ENCODE measurements at places on chromosomes 16 and 17.

- no peak for DNase-seq
Observed at GRCh38 chr17:38910325-38910724, 15.1 kb upstream of the LASP1NB start.

DNA sequence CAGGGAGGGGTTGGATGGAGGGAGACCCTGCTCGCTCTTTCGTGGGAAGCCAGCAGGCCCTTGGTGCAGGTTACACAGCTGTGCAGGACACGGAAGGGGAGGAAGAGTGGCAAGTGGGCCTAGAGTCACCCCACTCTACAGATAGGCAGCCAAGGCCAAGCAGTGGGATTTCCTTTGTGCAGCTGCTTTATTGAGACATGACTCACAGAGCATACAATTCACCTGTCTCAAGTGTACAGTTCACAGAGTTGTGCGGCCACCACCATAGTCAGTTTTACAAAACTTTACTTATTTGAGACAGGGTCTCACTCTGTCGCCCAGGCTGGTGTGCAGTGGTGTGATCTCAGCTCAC is 91.2 kb upstream of the CIBAR2 start:
- DNase-seq: no peak

- no peak for DNase-seq
Observed at GRCh38 chr16:813204-813915, 12.8 kb upstream of the GNG13 start.

GRCh38 chr16:80058214-80058613 is 457.7 kb upstream of the MAF start:
- no peak for DNase-seq

GRCh38 chr17:32471652-32472051 is 15.1 kb upstream of the CDK5R1 start:
- no peak for DNase-seq

GRCh38 chr17:48835971-48836370 is 5.1 kb downstream of the CALCOCO2 start:
- no peak for DNase-seq

- DNase-seq: no peak
Observed at GRCh38 chr17:81167194-81167524, 1.1 kb upstream of the AATK start.

GRCh38 chr16:4675864-4676786 is 17.2 kb upstream of the NUDT16L1 start:
- no peak for DNase-seq

DNA sequence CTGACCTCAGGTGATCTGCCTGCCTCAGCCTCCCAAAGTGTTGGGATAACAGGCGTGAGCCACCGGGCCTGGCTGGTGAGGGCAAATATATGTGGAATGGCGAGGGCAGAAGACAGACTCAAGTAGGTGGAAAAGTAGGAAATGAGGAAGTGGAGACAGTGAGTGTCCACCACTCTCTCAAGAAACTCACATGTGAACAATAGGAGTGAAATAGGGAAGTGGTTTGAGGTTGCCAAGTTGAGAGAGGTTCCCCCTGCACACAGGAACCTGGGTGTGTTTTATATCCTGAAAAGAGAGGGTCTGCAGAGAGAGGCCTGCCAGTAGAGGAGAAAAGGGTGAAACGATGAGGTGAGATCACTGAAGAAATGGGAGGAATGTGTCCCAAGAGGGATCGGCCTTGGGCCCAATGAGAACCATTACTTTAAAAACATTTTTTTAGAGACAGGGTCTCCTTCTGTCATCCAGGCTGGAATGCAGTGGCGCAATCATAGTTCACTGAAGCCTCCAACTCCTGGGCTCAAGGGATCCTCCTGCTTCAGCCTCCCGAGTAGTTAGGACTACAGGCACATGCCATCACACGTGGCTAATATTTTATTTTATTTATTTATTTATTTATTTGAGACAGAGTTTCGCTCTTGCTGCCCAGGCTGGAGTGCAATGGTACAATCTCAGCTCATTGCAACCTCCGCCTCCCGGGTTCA is 17.1 kb upstream of the CORO1A start:
- DNase-seq: peak; percentile 99

GRCh38 chr17:8923762-8924161 is 41.7 kb downstream of the PIK3R5 start:
- DNase-seq: peak; percentile 11

- DNase-seq: peak; percentile 10
Observed at GRCh38 chr16:28974007-28974436, 556 bp upstream of the SPNS1 start.

- DNase-seq: no peak
Observed at GRCh38 chr16:89103781-89104180, 10.1 kb downstream of the ACSF3 start.

GRCh38 chr17:28324267-28324745 is 5.3 kb downstream of the TMEM97 start:
- no peak for DNase-seq

DNA sequence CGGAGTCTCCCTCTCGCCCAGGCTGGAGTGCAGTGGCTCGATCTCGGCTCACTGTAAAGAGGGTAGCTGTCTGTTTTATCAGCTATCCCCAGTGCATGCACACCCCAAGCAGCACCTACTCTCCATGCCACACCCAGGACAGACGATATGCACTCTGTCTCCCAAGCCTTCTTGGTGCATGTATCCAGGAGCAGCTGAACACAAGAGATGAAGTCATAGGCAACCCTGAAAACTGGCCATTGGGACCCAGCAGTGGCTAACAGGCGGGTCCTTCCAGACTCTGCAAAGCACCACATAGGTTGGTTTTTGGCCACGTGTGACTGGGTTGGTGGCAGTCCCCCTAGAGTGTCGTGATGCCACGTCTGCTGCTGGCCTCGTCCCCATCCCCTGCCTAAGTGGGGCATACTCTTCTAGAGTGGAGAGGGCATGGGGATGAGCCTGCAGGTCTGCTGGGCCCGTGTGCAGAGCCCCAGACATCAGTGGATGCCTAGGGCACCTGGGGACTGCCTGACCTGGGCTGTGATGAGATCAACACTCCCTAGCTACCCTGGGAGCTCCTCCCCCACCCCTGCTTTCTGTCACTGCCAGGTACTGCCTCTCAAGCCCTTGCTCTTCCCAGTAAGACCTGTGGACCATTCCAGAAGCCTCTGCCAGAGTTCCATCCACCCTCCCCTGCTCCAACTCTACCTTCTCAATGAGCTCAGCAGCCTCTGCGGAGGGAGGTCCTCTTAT is 9.3 kb downstream of the PDE6G start:
- DNase-seq: no peak

DNA sequence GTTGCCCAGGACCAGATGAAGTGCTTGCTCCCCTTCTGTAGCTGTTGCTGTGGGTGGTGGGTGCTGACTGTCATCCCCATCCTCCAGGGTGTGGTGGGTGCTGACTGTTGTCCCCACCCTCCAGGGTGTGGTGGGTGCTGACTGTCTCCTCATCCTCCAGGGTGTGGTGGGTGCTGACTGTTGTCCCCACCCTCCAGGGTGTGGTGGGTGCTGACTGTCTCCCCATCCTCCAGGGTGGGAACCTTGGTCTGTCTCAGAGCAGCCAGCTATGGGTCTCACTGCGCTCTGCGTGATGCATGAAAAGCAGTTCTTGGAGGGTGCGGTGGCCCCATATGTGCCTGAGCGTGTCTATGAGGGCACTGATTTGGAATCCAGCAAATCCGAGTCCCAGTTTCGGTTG is 163.8 kb downstream of the RPTOR start:
- DNase-seq: no peak

GRCh38 chr16:12311309-12311708 is 334.8 kb downstream of the SNX29 start:
- DNase-seq: no peak

DNA sequence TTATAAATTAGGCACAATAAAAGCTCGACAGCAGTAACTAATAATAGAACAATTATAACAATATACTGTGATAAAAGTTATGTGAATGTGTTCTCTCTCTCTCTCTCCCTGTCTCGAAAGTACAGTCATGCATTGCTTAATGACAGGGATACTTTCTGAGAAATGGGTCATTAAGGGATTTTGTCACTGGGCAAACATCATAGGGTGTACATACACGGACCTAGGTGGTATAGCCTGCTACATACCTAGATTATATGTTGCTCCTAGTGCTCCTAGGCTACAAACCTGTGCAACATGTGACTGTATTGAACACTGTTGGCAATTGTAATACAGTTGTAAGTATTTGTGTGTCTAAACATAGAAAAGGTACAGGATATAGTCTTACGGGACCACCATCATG is 6.9 kb downstream of the ZNRF1 start:
- DNase-seq: no peak

DNA sequence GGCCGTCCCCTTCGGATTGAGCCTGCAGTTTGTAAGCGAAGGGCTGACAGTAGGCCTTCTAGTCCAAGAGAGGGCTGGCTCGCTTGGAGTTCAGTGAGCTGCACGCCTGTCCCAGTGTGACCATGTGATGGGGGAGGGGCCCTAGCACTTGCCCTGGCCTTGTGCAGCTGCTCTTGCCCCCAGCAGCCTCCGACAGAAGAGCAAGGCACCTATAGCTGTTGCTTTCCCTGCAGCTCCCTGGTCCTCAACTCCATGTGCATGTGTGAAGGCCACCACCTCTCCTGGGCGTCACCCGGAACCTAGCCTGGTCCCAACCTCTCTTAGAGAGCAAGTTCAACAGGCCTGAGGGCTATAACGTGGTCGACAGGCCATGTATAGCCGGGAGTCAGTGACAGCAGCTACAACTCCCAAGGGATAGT is 5.6 kb downstream of the SPHK1 start:
- no peak for DNase-seq

GRCh38 chr17:30824002-30824355 is 513 bp downstream of the CRLF3 start:
- DNase-seq: no peak

- no peak for DNase-seq
Observed at GRCh38 chr17:38656959-38657823, 17.6 kb downstream of the EPOP start.

GRCh38 chr16:1534021-1535020 is 855 bp downstream of the TMEM204 start:
- no peak for DNase-seq

GRCh38 chr17:27993723-27994310 is 48.7 kb upstream of the NLK start:
- DNase-seq: peak; percentile 68

- no peak for DNase-seq
Observed at GRCh38 chr16:89142474-89143195, 28.9 kb upstream of the CDH15 start.

DNA sequence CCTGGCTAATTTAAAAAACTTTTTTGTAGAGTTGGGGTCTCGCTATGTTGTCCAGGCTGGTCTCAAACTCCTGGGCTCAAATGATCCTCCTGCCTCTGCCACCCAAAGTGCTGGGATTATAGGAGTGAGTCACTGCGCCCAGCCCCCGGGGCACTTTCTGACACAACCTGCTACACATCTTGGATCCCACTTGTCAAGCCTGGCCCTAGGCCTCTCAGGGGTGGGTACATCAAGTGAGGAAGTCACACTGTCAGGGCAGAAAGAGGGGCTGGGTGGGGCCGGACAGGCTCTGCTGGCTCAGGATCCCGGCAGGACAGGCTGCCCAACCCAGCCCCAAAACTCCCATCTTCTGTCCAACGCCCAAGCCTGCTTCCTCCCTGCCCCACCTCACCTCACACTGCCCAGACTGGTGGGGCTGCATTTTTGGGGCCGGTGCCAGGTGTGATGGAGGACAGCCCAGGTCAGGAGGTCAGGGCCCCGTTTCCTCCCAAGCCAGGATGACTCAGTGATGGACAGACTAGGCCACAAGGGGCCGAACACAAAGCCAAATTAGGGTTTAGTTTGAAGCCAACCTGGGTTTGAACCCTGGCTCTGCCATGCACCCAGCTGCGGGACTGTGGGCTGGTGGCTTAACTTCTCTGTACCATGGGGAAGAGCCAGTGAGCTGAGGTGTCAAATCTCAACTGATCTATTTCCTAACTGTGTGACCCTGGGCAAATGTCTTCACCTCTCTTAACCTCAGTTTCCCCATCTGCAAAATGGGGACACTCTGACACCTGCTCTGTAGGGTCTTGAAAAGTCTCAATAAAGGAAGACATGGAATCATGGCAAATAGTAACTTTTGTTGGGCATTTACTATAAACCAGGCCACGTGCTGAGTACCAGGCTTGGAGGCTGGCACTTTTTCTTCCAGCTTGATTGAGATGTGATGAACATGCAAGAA is 8.9 kb upstream of the PPL start:
- DNase-seq: peak; percentile 23

GRCh38 chr17:19945009-19945626 is 32.5 kb downstream of the AKAP10 start:
- no peak for DNase-seq

DNA sequence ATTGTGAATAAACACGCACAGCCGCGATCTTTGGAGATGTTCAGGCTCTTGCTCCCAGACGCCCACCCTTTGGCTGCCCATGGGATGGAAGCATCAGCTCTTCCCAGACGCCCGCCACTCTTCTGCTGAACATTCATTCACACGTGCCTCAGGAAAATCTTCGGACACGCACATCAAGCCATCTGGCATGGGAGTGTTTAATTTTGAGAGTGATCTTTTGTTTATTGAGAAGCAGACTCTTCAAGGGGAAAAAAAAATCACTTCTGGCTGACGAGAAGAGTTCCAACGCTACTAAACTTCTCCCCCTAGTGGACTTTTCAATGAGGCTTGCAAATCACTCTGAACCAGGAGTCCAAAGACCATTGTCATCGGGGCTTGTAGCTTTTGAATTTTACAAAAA is 62.0 kb upstream of the NUDT7 start:
- no peak for DNase-seq

- DNase-seq: no peak
Observed at GRCh38 chr16:30924913-30925631, 1.7 kb downstream of the FBXL19 start.

DNA sequence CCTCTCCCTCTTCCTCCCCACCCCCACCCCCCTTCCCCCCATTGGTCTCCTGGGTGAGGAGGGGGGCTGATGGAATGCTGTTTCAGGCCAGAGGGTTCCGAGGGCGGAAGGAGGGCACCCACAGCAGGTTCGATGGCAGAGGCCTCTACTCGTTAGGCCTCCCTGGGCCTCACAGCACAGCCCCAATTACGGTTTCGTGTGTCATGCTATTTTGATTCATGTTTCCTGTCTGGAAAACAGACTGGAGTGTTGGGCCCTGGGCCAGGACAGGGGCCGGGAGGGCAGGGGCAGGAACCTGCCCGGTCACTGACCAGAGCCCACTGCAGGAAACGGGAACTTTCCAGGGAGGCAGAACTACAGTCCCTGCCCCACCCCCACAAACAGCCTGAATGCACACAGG is 138.2 kb downstream of the C16orf95 start:
- no peak for DNase-seq

- DNase-seq: peak; percentile 88
Observed at GRCh38 chr16:3095869-3096268, 3.2 kb downstream of the ZSCAN10 start.

DNA sequence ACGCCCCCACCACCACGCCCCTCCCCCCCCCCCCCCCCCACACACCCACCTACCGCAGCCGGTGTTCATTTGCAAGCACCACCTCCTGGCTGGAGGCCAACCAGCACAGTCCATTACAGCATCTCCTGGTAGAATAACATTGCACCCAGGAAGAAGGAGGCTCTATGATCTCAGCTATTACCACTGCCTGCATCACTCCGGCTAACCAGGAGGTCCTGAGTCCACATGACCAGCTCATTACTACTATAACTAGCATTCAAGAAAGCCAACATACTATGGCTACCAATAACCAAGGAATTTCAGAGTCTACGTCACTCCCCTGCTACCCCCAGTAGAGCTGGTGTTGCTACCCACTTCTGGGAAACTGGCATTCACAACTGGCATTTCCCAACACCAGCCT is 81.1 kb upstream of the ALOX12 start:
- DNase-seq: no peak

GRCh38 chr17:35774499-35774898 is 13.8 kb downstream of the C17orf50 start:
- DNase-seq: no peak

- no peak for DNase-seq
Observed at GRCh38 chr16:77324729-77325128, 110.1 kb downstream of the ADAMTS18 start.

GRCh38 chr16:87060034-87060986 is 256.9 kb downstream of the C16orf95 start:
- DNase-seq: peak; percentile 88
